NCI-H1930 (cell line): ENCODE measurements at places on chromosomes 11 and 22.

DNA sequence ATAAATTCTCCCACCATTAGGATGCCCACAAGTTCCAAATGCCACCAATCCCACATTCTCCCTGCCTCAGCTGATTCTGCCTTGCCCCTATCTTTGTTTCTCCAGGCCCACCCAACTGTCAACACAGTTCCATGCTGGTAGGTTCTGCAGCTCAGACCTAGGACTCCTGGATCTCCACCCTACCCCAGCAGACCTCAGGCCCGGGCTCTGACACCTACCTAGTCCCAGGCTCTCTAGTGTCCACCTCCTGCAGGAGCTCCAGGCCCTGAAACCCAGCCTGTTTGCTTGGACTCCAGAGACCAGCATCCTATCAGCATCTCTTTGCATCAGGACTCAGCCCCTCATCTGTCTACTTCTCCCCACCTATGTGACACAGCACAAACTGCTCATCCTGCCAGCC, 86.5 kb downstream of the PDE2A start:
- DNase-seq: no peak

GRCh38 chr11:3107608-3108182, 50.5 kb upstream of the CARS1 start:
- no peak for DNase-seq

DNA sequence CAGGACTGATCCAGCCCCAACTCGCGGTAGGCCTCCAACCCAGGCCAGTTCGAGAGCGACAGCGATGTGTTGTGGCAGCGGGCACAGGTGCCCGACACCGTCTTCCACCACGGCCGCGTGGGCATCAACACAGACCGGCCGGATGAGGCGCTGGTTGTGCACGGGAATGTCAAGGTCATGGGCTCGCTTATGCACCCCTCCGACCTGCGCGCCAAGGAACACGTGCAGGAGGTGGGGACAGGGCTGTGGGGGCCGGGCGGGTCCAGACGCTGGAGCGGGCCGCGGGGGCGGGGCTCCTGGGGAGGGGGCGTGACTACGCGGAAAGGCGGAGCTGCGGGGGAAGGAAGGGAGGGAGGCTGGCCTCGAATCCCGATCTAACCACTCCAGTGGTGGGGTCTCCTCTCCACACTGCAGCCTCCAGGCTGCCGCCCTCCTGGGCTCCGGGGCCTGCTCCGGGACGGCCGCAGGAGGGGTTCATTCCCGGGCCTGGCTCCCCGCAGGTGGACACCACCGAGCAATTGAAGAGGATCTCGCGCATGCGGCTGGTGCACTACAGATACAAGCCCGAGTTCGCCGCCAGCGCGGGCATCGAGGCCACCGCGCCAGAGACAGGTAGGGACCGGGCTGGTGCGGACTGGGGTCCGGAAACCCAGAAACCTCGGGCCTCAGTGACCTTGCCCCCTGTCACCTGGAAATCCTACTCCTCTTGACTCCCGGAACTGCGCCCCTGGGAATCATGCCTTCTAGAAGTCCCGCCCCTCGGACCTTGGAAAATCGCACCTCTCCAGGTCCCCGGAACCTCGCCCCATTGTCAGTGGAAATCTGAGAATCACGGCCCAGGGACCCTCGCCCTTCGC, 14.9 kb downstream of the TMEM258 start:
- DNase-seq: no peak

DNA sequence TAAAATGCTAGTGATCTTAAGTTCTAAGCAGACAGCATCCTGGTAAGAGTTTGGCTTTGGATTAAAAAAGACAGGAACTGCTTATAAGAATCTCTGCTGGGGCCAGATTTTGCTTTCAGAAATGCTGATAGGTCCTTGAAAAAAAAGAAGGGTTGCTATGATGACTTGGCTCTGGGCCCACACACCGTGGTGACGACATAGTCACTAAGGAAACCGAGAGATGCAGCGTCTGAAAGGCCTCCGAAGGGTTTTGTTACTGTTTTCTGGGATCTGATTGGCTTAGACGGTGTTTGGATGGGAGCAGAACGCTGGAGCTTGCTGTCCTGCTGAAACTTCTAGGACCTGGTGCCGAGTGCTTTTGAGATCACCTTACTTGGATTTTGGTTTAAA, 8.4 kb downstream of the FAM118A start:
- DNase-seq: no peak

DNA sequence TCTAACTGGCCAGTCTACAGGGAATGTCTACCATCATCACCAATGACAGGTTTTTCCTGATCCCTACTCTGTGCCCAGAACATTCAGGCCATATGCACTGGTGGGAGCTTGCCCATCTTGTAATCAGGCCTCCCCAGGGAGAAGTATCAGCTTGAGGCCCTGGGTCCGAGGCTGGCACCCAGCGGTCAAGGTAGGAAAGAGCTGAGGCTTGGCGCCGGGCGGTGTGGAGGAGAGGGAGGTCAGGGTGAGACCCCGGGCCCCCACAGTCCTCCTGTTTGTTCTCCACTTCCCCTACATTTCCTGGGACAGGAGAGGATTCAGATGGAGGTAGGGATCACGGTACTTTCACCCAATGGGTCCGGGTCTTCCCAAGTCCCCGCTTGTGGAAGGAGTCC, 15.5 kb downstream of the TSKU start:
- no peak for DNase-seq

DNA sequence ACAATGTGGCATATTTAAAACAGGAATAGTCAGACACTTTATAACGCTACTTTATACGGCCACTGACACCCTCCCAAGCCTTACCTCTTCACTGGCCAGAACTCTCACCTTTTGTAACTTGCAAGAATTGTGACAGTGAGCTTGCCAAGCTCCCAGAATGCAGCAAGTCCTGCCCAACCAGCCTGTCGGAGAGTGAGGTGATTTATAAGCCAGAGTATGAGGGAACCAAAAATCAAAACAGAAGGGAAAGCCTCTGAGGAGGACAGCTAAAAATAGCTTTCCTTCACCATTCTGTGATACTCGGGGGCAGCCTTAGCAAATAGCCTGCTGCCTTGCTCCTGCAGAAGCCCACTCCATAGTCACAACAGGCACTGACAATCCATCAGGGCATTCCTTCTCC, 229.7 kb downstream of the FAM76B start:
- no peak for DNase-seq

GRCh38 chr11:104090767-104091166, 54.3 kb downstream of the DDI1 start:
- no peak for DNase-seq

DNA sequence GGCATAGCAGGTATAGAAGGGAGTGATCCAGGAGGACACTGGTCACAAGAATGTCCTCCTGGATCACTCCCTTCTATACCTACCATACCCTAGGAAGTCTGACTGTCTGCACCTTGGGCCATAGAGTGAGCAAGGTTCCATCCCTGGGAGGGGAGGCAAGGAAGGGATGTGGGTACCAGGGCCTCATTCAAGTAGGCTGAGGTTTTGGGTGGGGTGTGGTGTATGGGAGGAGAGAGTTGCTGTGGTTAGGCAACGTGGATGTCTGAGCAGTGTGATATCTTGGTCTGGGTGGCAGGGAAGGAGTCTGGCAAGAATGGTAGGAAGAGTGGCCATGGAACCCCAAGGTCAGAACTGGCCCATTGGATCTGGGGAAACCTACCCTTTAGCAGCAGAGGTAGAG, 13.2 kb downstream of the PPFIBP2 start:
- DNase-seq: no peak

DNA sequence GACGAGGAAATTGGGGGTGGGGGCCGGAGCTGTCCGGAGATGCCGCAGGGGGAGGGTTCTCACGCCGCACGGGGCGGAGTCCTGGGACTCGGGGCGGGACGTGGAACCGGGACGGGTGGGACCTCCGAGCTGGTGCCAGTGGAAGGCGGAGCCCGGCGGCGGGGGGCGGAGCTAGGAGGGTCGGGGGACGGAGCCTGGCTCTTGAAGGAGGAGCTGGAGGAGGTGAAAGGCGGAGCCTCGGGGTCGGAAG, 271 bp downstream of the FKBP2 start:
- peak; percentile 97 for DNase-seq

- no peak for DNase-seq
These were observed 540.2 kb downstream of the MIAT start for GRCh38 chr22:27197618-27198017.

- DNase-seq: no peak
These were observed 986 bp downstream of the NLRP10 start for GRCh38 chr11:7964261-7964660.

- no peak for DNase-seq
These were observed 9.4 kb upstream of the PLEKHB1 start for GRCh38 chr11:73637012-73637411.

GRCh38 chr11:74157169-74157568, 13.6 kb downstream of the C2CD3 start:
- no peak for DNase-seq

DNA sequence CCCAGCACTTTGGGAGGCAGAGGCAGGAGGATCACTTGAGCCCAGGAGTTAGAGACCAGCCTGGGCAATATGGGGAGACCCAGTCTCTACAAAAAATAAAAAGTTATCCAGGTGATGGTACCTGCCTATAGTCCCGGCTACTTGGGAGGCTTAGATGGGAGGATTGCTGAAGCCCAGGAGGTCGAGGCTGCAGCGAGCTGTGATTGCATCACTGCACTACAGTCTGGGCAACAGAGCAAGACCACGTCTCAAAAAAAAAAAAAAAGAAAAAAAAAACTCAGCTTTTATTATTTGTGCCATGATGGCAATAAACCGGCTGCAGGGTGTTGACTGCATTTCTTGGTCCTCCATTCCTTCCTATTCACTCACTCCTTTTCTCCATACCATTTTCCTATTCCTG, 33.6 kb upstream of the TFIP11 start:
- no peak for DNase-seq

DNA sequence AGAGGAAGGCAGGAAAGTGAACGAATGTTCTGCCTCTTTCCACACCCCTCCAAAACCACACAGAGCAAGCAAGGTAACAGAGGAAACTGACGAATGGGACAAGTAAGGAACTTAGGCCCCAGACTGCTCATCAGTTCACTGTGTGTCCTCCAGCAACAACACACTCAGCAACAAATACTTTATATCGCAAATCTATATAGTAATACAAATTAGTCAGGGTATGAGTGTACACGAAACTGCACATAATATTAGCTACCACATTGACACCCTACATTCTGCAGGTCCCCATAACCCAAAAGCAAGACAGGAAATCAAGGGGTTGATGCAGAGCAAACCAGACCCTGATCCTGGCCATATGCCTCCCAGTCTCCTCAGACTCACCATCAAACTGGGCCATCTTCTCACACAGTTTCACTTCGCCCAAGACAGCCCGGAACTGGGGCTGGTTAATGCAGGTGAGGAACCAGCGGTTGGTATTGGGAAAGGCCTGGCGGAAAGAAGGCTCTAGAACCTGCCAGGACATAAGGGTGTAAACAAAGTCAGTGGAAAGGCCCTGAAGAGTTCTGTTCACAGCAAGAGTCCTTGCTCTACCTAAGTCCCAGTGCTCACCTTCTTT, 6.6 kb downstream of the EEF1G start:
- DNase-seq: no peak

DNA sequence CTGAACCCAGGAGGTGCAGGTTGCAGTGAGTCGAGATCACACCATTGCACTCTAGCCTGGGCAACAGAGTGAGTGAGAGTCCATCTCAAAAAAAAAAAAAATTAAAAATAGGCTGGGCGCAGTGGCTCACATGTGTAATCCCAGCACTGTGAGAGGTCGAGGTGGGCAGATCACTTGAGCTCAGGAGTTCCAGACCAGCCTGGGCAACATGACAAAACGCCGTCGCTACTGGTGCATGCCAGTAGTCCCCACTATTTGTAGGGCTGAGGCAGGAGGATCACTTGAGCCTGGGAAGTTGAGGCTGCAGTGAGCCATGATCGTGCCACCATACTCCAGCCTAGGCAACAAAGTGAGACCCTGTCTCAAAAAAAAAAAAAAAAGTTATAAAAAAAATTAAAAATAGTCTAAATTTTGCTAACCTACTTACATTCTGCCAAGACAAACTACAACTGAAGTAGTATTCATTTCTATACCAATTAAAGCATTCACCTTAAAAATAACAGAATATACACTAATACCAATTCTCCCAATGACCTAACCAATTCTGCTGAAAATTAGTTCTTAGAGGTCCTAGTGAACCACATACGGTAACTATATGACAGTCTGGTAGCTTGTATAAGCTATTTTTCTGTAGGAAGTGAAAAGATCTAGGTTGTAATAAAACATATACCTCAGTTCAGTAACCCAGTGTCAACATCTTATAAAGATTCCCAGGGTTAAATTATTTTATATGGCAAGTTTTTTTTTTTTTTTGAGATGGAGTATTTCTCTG, 7.1 kb downstream of the DDX6 start:
- DNase-seq: no peak

- DNase-seq: no peak
These were observed 6.2 kb downstream of the EIF3L start for GRCh38 chr22:37855462-37855861.

GRCh38 chr22:38276166-38276565, 3.4 kb upstream of the TMEM184B start:
- no peak for DNase-seq

- DNase-seq: no peak
These were observed 1.8 kb downstream of the TPST2 start for GRCh38 chr22:26587991-26588613.

DNA sequence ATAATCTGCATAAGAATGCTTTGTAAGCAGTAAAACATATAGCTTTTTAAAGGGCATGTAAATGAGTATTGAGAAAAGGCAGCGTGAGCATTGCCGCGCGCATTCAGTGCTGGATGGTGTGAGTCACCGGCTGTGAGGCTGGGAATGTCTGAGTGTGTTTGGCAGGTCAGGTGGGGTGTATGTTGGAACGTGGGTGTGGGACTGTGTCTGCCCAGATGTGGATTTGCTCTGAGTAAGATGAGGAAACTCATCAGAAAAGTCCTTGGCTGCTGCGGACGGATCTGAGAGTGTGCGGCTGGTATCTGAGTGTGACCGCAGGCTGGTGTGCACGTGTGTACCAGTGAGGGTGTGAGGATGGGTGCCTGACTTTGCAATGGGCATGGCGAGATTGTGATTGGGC, 66.2 kb upstream of the NECTIN1 start:
- no peak for DNase-seq

- DNase-seq: no peak
These were observed 274.6 kb downstream of the BUD13 start for GRCh38 chr11:116498161-116498560.

DNA sequence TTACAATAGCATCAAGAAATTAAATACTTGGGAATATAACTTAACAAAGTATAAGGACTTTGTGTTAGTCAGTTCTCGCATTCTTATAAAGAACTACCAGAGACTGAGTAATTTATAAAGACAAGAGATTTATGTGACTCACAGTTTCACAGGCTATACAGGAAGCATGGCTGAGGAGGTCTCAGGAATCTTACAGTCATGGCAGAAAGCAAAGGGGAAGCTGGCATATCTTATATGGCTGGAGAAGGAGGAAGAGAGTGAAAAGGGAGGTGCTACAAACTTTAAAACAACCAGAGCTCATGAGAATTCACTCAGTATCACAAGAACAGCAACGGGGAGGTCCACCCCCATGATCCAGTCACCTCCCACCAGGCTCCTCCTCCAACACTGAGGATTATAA, 32.0 kb upstream of the CCDC134 start:
- DNase-seq: no peak

DNA sequence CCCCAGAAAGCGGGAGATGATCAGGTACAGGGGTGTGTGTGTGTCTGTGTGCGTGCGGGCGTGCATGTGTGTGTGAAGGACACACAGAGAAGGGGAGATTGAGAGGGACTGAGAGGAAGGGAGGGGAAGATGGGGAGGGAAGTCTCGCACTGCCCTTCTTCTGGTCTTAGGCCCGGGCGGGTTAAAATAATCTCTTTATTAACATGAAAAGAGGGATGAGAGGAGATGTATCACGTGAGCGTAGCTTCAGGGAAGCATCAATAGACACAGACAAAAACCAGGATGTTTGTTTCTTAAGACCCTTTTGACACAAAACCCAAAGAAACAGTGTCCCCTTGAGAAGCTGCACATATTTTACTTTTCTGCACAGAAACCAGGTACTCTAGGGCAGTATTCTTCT, 347.3 kb downstream of the BRD1 start:
- no peak for DNase-seq
